ENCODE measurements at places on chromosomes 13 and 19. TPM values are rescaled to one million over a fixed set of nuclear protein-coding genes. Genes with fewer than 3 reads are reported as not detected.
A peak's percentile ranks its signal among the peaks of the same experiment; 100 is the strongest.

GRCh38 chr19:35408284-35409171 is 37.7 kb downstream of the GPR42 start:
- H3K36me3 ChIP-seq: no peaks in the 10 kb centered on the region
- peaks cover 2% of the 10 kb centered on the region for H3K27me3 ChIP-seq
- no peak for DNase-seq

DNA sequence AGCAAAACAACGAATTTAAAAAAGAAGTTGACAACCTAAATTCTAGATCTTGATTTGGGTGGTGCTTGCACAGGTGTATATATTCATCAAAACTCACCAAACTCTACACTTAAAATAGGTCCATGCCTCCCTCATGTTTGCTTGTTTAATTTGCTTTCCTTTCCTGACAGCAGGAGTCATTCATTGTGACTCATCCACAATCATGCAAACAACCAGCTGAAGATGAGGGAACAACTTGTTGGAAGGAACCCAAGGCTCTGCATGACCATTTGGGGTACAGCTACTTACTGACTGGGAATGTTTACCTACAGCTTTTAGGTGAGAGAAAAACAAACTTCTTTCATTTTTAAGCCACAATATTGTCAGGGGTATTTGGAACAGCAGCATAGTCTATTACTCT is 96.6 kb downstream of the RXFP2 start:
- no peaks in the 10 kb centered on the region for H3K4me1 ChIP-seq
- peak; percentile 59 for DNase-seq
- no peaks in the 10 kb centered on the region for H3K36me3 ChIP-seq
- H3K27ac ChIP-seq: no peak overlapping the region
- no peak overlapping the region for H3K4me3 ChIP-seq
- peaks cover 12% of the 10 kb centered on the region for H3K27me3 ChIP-seq

Gene TMEM161A
- polyA plus RNA-seq: 45.9 TPM

GRCh38 chr13:79589603-79590393 is 108.8 kb downstream of the NDFIP2 start:
- no peaks in the 10 kb centered on the region for H3K36me3 ChIP-seq
- H3K4me1 ChIP-seq: no peaks in the 10 kb centered on the region
- H3K27ac ChIP-seq: no peak overlapping the region
- H3K4me3 ChIP-seq: no peak overlapping the region
- H3K27me3 ChIP-seq: no peaks in the 10 kb centered on the region

DNA sequence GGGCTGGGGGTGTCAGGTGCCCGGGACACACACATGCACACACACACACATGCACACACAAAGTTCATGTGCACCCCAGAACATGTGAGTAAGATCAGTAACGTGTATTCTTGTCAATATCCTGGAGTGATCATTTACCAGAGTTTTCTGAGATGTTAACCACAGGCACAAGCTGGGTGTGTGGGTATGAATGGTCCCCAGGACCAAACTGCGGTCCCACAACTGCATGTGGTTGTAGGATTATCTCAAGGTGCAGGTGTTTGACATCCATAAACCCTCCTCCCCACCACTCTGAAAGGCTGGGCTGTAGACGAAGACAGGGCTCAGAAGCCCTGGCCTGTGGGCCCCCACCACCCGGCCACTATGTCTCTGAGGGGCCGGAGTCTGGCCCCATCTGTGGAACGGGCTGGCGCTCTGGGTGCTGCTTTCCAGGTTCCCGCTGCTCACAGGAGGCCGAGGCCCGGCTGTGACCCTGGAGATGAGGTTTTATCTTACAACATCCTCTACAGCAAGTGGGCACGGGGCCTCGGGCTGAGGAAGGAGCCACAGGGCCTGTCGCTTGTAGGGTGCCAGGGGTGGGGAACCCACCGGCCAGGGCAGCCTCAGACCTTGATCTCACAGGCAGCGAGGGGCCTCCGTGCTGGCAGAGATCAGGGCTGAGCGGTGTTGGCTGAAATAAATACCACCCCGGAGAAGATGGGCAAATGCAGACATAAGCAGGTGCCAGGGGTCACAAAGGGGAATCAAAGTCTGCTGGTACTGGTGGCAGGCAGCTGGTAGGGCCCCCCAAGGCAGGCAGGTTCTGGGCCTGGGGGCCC is 4.3 kb downstream of the F2RL3 start:
- no peak overlapping the region for H3K4me3 ChIP-seq
- H3K4me1 ChIP-seq: no peaks in the 10 kb centered on the region
- peaks cover 8% of the 10 kb centered on the region for H3K27me3 ChIP-seq
- H3K27ac ChIP-seq: no peak overlapping the region
- no peak for DNase-seq

Gene FCAR
- not detected for polyA plus RNA-seq

Gene GJA3
- 1.2 TPM for polyA plus RNA-seq

Gene SERPINE3
- polyA plus RNA-seq: not detected

DNA sequence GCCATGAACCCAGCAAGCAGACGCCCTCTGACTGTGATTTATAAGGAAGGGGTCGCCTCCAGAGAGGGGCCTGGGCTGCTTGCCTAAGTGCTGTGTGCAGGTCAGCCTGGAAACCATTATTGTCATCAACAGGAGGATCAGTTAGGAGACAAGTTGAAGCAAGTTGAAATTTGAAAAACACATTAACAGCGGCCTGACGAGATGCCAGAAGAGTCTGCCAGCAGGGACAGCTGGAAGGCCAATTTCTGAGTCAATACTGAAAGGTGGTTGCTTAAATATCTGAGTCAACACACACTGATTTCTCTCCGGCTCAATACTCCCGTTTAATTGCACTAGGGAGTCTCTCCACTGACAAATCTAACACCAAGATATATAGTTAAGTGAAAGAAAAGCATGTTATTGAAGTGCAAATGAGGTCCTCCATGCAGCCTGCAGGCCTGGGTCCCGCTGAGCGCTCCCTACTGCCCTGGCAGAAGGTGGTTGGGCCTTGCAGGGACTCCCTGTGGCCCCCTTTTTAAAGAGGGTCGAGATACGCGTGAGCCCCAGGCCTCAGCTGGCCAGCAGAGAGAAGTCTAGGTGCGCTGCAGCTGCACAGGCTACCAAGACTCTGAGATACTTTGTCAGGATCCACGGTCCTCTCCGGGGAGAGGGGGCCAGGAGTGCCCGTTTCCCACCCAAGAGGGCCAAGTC is 91.1 kb downstream of the RNASEH2B start:
- no peak overlapping the region for H3K27ac ChIP-seq
- peaks cover 27% of the 10 kb centered on the region for H3K27me3 ChIP-seq
- H3K36me3 ChIP-seq: no peaks in the 10 kb centered on the region
- peak; percentile 42 for DNase-seq
- H3K4me3 ChIP-seq: no peak overlapping the region

Gene ADAMTSL5
- 13.4 TPM for polyA plus RNA-seq

Gene PPM1N
- 1.6 TPM for polyA plus RNA-seq

DNA sequence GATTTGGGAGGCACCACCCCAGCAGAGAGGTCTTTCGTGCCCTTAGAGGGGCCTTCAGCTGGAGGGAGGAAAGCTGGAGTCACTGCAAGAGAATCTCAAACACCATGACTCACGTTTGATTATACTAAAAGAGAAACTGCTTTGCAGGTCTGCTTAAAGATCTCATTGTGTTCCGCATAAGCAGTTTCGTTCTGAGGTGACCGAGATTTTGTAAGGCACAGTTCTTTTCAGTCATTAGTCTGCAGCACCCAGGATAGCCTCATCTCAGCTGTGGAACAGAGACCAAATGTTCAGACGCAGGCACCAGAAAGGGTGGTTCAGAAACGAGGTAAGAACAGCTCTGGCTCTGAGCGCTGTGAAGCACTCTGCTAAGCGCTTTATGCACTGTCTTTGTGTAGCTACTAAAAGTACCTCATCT is 71.2 kb upstream of the GTF3A start:
- H3K27me3 ChIP-seq: no peaks in the 10 kb centered on the region
- DNase-seq: peak; percentile 88
- H3K27ac ChIP-seq: peak overlapping the region; percentile 94
- H3K36me3 ChIP-seq: no peaks in the 10 kb centered on the region
- H3K4me1 ChIP-seq: peaks cover 28% of the 10 kb centered on the region
